Adipose tissue (tissue), 3 donors: ENCODE measurements at places on chromosomes 1 and 21. TPM values are rescaled to one million over a fixed set of nuclear protein-coding genes. Genes with fewer than 3 reads are reported as not detected.

The KCNJ15 gene
- polyA plus RNA-seq: 2.9 TPM

The ITPKB gene
- 18.6 TPM for polyA plus RNA-seq

The UBE2Q1 gene
- 32.1 TPM for polyA plus RNA-seq

The UTP11 gene
- 28.3 TPM for polyA plus RNA-seq

The OR2L3 gene
- polyA plus RNA-seq: not detected

The RGS8 gene
- polyA plus RNA-seq: not detected

The TMPRSS15 gene
- polyA plus RNA-seq: 0.03 TPM

The LINGO4 gene
- polyA plus RNA-seq: not detected

The STYXL2 gene
- 0.04 TPM for polyA plus RNA-seq

The DMBX1 gene
- polyA plus RNA-seq: not detected

The S100A7 gene
- 0.76 TPM for polyA plus RNA-seq

The TINAGL1 gene
- polyA plus RNA-seq: 190 TPM

The CDK18 gene
- 4.2 TPM for polyA plus RNA-seq

The RGSL1 gene
- polyA plus RNA-seq: not detected

The HAO2 gene
- not detected for polyA plus RNA-seq
